ENCODE measurements at places on chromosomes 2 and 18. TPM values are rescaled to one million over a fixed set of nuclear protein-coding genes. Genes with fewer than 3 reads are reported as not detected.

The VWA3B gene
- 0.56 TPM for total RNA-seq

The PFN4 gene
- total RNA-seq: 1.3 TPM

The UGT1A3 gene
- total RNA-seq: not detected

DNA sequence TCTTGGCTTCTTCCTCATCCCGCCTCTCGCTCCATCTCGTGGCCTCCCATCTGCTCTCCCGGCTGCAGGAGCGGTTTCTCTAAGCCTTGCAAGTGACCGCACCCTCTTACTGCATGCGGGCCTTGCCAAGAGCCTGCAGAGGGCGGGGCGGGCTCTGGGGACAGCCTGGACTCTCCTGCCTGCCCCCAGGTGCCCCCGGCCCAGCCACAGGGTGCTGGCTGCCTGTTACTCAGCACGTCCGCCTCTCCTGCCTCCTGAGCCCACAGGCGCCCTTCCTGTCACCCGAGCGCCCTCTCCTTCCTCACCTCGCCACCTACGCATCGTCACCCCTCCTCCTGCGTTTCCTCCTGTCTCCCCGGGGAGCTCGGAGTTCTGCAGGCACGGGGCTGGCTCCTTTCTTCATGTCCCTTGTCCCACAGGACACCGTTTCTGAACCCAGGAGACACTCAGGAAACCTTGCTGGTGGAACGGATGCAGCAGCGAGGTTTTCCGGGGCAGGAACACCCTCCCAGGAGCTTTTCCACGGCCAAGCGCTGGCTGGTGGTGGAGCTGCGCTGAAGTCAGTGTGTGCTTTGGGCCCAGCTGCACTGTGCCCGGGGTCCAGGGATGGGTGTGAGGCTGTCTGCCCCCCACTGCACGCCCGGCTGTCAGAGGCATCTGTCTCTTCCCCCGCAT, 28.5 kb downstream of the HPCAL1 start:
- DNase-seq: no peak

GRCh38 chr2:46870051-46870839, 45.4 kb downstream of the MCFD2 start:
- no peak for DNase-seq

- no peak for DNase-seq
Observed at GRCh38 chr2:106165561-106165960, 28.5 kb downstream of the UXS1 start.

DNA sequence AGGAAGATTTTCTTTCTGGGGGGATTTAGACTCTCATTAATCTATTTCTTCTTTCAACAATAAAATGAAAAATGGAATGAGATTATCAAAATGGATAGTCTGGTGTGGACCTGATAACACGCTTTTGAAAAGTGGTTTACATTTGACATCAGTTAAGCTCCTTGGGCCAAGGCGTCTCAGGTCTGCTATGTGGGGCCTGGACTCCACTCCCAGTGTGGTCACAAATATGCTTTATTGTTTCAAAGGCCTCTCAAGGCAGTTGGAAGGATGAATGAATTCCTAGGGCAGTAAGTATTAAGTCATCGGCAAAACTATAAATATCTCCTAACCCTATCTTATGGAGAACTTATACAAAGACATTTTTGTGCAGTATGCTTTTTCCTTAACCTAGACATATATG, 74.5 kb downstream of the ETAA1 start:
- no peak for DNase-seq

GRCh38 chr2:162782138-162782537, 56.4 kb downstream of the KCNH7 start:
- no peak for DNase-seq
